ENCODE measurements at places on chromosomes 4 and X. TPM values are rescaled to one million over a fixed set of nuclear protein-coding genes. Genes with fewer than 3 reads are reported as not detected.

DNA sequence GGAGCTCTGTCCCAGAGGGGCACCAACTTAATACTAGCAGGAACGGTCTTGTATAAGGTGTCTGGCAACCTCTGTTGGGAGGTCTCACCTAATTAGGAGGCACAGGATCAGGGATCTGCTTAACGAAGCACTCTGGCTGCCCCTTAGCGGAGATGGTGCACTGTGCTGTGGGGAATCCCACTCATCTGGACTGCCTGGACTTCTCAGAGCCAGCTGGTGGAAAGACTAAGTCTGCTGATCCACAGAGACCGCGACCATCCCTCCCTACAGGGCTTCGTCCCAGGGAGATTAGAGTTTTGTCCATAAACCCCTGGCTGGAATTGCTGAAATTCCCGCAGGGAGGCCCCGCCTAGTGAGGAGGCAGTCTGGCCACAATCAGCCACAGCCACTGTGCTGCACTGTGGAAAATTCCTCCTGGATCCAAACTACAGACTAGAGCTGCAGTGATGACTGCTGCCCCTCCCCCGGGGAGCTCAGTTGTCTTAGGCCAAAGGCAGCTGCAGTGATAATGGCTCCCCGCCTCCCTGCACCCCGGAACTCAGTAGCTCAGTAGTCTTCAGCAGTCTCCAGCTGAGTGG lies 22.0 kb upstream of the ZCCHC4 start:
- DNase-seq: no peak

SLC7A11 gene
- not detected for total RNA-seq

DNA sequence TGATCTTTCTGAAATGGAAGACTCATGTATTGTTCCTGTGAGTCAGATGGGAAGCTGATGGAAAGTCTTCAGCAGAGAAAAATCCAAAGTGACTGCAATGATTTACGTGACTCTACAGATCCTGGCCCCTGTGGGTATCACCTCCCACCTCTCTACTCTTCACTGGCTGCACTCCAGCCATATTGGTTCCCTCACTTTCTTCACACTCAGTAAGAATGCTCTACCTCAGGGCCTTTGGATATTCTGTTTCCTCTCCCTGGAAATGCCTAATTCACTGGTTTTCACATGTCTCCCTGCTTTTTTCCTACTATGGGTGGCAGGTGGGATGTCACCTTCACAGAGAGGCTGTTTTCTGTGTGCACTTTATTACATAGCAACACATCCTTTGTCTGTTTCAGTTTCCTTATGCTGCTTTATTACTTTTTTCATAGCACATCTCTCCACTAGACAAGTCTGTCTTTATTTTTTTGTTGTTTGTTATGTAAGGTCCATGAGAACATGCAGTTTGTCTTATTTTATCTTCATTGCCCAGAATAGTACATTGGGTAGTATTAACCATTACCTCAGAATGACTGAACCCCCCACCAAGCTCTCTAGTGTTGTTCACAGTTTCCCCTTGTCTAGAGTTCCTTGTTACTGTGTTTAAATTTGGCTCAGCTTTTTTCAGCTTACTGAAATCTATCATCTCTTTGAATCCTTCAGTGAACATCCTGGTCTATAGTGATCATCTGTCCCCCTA lies 57.6 kb upstream of the CLNK start:
- no peak for DNase-seq

DNA sequence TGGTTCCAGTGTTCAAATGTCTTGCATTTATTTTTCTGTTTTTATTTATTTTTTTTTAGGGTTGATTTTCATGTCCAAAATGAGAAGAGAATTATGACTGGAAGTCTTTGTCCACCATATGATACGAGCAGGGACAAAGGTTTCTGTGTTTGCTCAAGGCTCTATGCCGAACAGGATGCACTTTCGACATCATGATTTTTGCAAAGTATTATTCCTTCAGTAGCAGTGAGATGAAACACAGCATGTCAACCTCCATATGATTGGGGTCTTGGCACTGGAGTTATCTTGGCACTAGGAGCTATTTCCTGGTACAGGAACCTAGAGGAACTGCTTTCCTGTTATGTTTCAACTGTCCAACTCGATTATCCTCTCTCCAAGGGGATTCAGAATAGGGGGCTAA lies 72.6 kb downstream of the UCHL1 start:
- DNase-seq: no peak

GRCh38 chr4:73964862-73965611 lies 16.8 kb downstream of the PF4 start:
- no peak for DNase-seq

- no peak for DNase-seq
Observed at GRCh38 chrX:135639066-135639780, 74.2 kb upstream of the CT45A1 start.

GRCh38 chr4:179757641-179758040 lies 2315.4 kb upstream of the AGA start:
- DNase-seq: no peak

DNA sequence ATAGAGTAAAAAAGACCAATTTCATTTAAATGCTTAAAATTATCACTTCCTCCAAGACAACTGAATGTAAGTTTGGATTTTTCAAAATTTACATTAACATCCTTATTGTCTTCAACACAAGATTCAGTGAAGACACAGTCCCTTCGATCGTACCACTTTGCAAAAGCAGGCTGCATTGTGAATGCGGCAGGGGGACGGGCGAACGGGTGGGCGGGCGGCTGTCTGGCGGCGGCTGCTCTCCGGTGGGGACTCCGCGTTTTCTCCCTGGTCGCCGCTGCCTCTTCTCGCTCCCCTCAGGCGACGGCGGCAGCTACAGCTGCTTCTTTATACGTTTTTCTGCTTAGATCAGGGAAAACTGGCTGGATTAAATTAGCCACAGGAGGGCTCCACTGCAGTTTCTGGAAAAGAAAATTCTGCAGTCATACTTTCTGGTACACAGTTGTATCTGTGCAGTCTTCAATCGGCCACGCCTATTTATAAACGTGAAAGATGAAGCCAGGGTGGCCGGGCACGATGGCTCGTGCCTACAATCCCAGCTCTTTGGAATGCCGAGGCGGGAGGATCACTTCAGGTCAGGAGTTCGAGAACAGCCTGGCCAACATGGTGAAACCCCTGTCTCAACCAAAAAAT lies 33.9 kb upstream of the HPF1 start:
- peak; percentile 20 for DNase-seq

ARMCX6 gene
- total RNA-seq: 35.0 TPM

SPRY1 gene
- 20.3 TPM for total RNA-seq

RAP1GDS1 gene
- 22.3 TPM for total RNA-seq

ADAM29 gene
- not detected for total RNA-seq

DNA sequence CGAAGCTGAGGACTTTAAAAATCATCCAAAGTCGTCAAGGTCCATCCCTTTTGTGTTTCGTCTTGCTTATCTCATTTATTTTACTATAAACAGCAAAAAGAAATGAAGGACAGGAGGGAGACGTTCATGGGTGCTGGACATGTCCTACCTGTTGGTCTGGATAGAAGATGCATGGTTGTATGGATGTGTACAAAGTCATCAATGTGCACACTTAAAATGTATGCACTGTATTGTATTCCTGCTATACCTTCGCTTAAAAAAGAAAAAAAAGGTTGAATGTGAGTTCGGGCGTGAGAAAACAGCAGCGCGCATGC lies 313 bp upstream of the BLOC1S4 start:
- no peak for DNase-seq

DNA sequence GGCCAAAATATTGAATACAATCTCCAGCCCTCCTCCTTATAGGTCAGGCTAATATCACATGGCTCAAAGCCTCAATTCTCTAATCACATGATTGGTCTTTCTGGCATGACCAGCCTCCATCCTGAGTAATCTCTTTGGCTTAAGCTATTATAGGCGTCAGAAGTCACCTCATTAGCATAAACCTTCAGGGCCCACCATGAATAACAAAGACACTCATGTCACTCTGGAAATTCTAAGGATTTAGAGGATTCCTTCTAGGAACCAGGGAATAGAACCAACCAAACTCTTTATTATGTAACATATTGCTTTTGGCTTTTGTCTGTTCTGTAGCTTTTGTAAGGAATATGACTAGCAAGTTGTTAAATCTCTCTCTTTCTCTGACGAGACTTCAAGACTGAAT lies 109.2 kb upstream of the IGFBP7 start:
- no peak for DNase-seq

DNA sequence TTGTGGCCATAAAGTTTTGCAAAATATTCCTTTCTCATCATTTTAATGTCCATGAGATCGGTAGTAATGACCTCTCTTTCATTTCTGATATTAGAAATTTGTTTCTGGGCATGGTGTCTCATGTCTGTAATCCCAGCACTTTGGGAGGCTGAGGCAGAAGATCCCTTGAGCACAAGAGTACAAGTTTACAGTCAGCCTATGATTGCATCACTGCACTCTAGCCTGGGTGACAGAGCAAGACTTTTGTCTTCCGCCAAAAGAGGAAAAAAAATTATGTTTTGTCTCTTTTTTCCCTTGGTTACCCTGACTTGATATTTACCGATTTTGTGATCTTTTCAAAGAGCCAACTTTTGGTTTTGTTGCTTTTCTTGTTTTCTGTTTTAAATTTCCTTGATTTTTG lies 10.8 kb upstream of the NKAP start:
- DNase-seq: no peak

GPC3 gene
- 0.25 TPM for total RNA-seq

FHIP1A gene
- 3.2 TPM for total RNA-seq

DNA sequence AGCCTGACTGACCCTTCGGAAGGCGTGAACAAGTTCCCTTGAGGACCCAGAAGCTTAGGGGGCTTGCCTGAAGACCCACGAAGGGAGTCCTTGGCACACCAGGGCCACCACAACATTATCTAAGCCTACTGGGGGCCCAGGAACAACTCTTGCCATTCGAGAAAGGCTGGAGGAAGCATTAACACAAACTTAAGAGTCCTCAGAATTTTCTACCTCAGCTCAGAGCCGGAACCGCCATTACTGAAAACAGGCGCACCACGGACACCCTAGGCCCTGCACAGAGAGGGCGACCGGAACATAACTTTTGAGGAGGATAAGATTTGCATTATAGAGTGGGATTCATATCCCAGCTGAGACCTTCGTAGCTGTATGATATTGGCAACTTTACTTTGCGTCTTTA lies 229.1 kb downstream of the ADAM29 start:
- DNase-seq: no peak

GRCh38 chr4:156084373-156084772 lies 130.7 kb upstream of the CTSO start:
- no peak for DNase-seq

FANCB gene
- 1.5 TPM for total RNA-seq

DNA sequence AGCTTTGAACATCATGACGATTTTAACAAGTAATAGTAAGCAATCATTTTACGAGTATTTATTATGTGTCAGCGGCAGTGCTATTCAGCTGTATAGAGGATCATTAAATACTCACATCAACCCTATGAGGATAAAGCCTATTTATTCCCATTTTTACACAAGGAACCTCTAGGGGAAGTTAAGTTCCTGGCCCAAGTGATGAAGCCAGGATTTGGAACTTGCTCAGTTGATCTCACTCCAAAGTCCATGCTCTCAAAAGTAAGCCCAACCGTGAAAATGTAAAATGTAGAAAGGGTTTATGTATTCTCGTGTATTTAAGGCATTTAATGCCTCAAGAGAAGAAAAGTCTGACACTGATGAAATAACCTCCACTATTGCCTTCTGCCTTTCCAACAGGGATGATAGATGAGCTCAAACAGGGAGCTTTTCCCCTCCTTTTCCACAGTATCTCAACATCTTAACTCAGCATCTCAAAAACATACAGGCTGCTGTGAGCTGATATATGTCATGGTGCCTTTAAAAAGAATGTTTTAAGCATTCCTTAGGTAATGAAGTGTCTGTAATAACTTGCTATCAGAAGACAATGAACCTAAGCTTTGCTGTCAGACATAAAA lies 35.0 kb upstream of the PLA2G12A start:
- no peak for DNase-seq

CCSER1 gene
- 0.71 TPM for total RNA-seq

SCD5 gene
- 0.14 TPM for total RNA-seq

DNA sequence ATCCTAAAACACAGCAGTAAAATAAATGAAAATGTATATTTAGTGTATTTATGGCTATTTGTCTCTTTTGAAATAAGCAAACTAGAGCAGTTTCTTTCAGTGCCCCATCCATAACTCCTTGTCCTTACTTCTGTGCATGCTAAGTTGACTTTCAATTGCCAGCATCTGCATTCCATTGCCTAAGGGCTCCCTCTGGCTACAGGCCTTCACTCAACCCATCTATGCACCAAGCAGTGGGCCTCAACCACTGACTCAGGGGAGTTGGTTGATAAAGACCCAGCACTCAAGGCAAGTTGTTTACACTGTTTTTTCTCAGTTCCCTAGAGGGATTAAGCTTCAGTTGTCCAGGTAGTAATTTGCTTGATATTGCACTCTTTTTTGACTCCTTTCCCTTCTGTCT lies 265.7 kb downstream of the IQCM start:
- DNase-seq: no peak

GRXCR1 gene
- not detected for total RNA-seq

DNA sequence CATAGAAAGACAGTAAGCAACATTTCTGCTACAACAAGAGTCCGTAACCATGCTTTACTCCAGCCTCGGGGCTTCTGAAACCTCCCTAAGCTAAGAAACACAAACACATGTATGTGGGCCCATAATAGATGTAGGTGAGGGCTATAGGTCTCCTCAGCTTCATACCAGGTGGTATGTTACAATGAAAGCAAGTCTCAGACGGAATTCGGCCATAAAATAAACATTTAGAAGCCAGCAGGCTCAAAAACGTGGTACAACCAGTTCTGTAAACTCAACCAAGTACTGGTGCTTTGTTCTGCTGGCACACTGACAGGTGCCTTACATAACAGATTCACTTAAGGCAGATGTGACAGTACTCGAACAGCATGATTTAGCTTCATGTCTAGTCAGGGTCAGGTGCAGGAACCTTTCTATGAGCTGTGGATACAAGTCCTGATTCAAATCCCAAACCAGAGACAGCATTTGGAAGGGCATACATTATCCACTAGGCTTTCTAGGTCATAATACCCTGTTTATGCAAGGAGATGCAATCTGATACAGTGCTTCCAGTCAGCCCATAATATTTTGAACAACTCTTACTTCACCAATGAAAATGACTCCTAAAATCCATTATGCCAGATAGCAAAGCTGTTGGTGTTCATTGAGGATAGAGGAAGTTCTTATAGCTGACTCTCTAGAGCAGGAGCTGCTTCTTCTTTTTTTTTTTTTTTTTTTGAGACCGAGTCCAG lies 113.8 kb upstream of the ENPP6 start:
- no peak for DNase-seq

DNA sequence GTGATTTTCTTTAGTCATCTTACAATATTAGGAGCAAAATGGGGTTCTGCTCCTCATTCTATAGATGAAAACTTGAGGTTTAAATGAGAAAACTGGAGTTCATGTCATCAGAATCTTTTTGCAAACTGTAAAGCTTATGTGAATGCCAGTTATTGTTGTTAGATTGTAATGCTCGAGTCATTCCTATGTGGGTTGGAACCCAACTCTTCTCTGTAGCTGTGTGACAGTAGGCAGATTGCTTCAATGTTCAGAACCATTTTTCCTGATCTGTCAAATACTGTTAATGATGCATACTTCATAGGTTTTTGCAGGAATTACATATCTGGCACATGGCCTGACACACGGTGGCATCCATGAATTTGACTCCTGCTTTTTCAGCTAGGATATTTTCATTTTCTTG lies 178.9 kb downstream of the RAPGEF2 start:
- DNase-seq: no peak

GRCh38 chr4:173489514-173489913 lies 40.5 kb downstream of the HAND2 start:
- DNase-seq: no peak

- peak; percentile 21 for DNase-seq
Observed at GRCh38 chrX:150546711-150547153, 21.7 kb upstream of the MTM1 start.
